ENCODE measurements at places on chromosomes 1 and 21.

DNA sequence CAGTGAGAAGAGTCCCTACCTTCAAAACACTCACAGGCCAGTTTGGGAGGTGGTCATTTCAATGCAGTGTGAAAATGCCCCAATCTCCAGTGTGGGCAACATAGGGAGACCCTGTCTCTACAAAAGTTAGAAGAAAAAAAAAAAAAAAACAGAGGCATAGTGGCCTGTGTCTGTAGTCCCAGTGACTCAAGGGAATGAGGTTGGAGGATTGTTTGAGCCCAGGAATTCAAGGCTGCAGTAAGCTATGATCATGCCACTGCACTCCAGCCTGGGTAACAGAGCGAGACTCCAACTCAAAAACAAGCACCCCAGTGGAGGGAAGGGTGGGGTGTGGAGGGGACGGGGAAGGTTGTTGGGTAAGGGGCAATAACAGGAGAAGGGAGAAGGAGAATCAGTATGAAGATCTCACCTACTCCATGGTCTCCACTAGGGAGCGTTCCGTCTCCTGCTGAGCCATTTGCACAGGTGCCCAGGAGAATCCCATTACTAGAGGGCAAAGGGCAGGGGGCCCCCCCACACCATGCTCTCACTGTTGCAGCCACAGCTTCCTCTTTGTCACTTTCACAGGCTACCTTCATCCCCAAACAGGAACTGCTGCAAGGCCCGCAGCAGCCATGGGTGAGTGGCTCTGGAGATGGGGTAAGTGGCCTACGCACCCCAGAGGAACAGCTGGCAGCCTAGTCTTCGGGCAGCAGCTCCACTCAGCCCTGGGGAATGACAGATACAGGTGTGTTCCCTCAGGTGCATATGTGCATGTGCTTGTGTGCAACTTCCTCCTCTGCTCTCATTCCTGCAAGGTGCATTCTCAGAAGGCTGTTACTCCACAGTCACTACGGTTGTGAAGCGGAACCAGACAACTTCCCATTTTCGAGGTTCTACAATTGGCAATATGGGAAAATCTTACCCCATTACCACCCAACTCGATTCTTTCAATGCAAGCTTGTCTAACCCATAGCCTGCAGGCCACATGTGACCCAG is 87.9 kb upstream of the LYST start:
- no peak for DNase-seq

DNA sequence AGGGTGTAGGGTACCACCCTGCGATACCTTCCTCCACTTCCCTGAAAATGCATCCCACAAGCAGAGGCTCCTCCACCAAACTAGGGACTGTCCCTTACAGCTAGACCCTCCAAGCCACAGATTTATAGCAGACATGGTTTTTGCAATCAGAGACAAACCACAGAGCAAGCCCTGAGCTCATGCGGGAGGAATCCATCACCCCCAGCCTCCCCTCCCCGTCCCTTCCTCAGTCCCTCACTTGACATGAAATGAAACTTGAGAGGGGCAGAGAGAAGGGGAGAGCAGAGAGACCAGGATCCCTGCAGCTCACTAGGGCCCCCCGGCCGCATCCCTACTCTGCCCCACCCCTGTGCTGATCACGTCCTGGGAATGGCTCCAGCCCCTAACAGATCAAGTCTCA is 94.9 kb downstream of the MRPL37 start:
- no peak for DNase-seq

DNA sequence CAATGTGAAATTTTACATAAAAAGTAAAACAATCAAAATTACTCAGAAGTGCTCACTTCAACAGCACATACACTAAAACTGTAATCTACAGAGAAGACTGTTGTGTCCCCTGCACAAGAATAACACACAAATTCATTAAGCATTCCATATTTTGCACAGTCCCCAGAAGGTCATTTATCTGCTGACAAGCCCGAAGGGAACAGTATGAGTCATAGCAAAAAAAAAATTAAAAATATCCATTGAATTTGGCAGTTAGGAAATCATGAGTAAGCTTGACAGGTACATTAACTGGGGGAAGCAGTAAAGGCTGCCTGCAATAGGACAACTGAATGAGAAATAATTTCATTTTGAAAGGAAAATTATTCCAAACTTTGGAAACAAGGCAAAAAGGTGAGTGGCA is 3.3 kb upstream of the CACYBP start:
- DNase-seq: no peak

DNA sequence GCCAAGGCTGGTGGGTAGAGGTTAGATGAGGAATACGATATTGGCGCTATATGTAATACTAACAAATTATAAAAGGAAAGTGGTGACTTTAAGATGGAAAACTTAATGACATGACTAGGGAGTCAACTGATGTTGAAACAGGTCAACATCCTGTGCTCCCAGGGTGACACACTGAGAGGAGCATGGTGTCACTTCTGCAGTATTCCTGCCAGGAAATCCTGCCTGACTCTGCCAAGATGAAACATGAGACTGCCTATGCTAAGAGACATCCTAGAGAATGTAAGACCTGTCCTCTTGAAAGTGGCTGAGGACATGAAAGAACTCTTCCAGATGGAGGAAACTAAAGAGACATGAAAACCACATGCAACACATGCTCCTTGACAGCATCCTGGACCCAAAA is 65.0 kb upstream of the KCND3 start:
- no peak for DNase-seq

DNA sequence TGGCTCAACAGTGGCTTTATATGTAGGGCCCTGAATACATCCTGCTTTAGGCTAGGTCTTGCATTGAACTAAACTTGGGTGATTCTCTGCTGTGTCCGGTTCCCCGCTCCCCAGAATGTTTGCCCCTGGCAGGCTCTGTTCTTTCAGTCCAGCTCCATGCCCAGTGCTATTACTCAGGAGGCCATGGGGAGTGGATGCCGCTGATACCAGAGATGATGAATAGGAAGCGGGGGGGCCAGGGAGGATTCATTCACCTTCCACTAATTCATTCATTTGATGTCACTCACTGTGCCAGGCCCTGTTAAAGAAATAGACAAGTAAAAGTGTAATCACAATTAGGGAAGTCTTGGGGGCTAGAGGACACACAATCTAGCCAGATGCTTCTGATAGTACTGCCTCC is 83.8 kb downstream of the TMEM53 start:
- no peak for DNase-seq

DNA sequence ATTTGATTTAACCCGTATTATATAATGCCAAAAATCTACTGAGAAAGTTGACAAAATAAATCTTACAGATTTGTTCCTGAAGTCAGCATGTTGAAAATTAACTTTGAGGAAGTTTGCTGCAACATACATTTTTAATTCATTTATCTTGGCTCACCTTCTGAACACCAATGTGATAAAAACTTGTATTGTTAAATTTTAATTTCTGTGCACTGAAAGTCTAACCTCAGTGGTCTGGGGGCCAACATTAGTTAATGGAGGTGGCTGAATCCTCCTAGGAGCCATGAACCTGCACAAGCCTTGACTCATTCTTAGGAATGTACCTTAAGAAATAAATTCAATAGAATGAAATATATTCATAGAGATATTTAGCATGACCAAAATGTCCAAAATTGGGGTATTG is 95.3 kb downstream of the ADSS2 start:
- DNase-seq: no peak

DNA sequence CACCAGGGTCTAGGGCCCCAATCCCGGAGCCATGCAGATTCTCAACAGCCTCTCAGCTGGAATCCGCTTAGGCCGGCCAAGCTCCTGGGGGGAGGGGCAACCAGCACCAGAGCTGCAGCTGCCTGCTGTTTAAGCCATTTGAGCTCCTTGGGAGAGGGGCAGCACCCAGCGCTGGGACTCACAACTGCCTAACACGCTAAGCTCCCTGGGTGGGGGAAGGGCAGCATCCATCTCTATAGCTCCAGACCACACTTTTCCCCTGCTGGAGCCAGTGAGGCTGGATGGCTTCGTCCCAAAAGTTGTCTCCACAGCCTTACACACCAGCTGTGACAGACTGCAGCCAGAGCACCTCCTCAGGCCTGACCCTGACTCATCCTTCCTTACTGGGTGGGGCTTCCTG is 6.9 kb upstream of the PTGFR start:
- DNase-seq: no peak

DNA sequence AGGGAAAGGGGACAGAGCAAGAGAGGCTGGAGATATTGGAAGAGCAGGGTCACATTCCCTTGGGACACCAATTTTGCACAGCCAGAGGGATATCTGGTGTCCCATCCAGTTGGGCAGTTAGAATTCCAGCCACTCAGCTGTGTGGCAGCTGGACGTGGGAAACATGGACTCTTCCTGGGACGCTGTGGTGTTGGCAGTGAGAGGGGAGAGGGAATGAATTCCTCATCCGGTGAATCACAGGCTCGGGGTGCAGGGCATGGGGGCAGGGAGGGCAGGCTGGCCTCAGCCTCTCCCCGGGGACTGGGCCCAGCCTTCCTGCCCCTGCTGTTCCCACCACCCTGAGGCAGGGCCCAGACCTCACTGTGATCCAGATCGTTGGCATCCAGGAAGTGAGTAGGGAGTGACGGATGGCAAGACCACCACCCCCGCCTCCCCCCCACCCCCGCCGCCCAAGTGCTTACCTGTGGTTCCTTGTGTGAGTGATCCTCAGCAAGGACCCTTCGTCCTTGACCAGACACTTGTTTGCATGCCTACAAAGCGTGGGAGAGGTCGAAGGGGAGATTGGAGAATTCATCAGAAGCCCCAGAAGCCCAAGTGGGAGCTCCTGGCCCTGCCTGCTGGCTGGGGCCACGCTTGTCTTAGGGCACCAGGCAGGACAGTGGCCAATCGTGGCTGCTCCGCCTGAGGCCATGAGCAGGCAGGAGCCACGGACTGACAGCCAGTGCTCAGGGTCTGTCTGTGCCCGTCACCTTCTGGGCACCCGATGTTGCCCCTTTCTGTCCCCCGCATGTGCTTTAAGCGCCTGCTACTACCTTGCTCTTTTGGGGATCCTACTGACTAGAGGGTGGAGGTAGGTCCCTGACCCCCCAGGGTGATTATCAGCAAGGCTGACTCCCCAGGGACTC is 8.7 kb downstream of the WNT3A start:
- DNase-seq: no peak

GRCh38 chr1:13643017-13643416 is 57.0 kb upstream of the PRDM2 start:
- DNase-seq: no peak

DNA sequence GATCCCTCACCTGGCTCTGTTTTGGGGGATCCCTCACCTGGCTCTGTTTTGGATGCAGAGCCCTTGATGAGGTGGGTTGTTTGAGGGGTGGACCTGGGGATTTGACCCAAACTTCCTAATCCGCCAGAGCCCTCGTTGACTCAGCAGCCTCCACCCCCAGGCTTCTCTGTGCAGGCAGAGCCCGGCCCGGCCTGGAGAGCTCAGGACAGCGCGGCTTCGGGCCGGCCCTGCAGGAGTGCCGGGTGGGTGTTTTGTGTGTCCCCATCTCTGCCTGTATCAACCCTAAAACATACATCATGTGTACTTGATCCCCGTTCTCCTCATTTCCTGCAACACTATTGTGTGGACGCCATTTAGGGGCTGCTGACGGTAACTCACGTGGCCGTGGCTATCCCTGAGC is 124.2 kb downstream of the SIK1 start:
- DNase-seq: no peak

DNA sequence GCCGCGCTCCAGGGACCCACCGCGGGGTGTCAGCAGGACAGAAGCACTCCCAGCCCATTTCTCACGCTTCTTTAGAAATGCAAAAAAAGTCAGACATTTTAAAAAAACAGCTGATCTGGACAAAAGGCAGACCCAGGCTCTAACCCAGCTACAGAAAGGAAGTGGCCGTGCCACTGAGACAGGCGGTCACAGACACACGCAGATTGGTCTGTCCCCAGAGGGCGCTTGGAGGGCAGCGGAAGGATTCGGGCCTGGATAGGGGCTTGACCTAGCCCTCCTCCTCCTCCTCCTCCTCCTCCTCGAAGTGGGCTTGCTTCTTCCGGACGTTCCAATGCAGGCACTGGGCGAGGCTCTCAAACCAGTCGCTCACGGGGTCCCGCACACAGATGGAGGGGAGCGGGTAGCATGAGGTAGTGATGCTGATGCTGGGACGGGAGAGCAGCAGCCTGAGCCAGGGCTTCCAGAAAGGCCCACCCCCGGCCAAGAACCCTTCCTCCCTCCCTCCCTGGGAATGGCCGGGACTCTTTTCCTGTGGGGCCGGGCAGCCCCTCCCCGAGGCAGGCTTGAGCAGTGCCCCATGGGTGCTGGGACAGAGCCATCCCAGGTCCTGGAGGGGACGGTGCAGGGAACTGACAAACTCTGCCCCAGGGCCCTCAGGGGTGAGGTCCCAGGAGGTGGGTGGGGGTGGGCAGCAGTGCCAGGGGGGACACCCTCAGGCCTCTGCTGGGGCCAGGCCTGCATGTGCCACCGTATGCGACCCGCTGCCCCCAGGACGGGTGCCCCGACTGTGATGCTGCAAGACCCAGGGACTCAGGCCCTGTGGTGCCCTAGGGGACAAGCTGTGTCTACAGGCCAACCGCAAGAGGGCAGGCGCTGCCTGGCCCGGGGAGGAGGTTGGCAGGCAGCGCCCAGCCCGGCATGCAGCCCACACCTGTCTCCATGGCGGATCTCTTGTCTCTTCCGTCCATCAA is 25.3 kb downstream of the NADK start:
- DNase-seq: no peak

GRCh38 chr1:107439567-107439966 is 298.7 kb downstream of the NTNG1 start:
- DNase-seq: no peak

DNA sequence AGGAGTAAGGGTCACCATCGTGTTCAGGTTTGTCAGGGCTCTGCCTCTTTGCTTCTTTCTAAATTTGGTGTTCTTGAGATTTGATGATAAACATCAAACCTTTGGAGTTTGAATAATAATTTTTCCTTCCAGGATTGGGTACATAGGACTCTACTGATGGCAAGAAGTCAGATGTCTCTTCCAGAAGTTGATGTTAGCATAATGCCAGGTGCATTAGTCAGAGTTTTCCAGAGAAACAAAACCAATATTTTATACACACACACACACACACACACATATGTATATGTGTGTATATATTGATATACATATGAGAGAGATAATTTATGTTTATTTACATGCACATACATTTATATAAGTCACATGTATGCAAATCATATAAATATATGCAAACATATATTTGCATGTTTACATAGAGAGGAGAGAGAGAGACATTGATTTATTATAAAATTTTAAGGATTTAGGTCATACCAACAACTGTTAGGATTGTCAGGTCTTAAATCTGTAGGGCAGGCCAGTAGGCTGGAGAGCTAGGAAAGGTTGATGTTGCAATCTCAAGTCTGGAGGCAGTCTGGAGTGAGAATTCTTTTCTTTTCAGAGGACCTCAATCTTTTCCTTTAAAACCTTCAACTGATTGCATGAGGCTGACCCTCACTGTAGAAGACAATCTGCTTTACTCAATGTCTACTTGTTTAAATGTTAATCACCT is 199.2 kb downstream of the HLX start:
- no peak for DNase-seq

- no peak for DNase-seq
Measured at GRCh38 chr1:109490029-109490933, 3.6 kb upstream of the CYB561D1 start.
